Stromal cell of bone marrow (primary cell): ENCODE measurements at places on chromosomes 3 and 15.

GRCh38 chr3:169118666-169119370 is 544.7 kb downstream of the MECOM start:
- no peak for DNase-seq

DNA sequence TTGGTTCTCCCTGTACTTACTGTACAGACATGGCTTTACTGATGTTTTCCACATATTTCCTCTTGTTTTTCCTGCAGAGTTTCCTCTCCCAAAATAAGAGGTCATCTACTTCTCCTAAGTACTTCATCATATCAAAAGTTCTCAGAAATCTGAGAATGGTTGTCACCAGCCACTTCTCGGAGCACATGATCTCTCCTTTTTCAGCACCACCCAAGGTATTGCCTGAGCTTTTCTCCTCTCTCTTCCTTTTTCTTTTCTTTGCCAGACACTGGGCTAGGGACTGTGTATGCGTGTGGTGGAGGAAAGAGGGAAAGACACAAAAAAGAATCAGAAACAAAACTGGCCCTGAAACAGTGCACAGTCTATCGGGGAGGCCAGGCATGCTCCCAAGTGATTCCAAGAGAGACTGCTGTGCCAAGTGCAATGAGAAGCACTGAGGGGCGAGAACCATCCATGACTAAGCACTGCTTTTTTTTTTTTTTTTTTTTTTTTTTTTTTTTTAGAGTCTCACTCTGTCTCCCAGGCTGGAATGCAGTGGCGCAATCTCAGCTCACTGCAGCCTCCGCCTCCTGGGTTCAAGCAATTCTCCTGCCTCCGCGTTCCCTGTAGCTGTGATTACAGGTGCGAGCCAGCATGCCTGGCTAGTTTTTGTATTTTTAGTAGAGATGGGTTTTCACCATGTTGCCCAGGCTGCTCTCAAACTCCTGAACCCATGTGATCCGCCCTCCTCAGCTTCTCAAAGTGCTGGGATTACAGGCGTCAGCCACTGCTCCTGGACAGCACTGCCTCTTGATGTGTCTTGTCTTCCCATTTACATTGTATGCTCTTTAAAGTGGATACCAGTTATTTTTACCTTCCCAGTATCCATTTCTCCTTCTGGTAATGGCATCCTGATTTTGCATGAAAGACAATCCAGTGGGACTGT is 194.0 kb upstream of the FEZF2 start:
- peak; percentile 82 for DNase-seq

DNA sequence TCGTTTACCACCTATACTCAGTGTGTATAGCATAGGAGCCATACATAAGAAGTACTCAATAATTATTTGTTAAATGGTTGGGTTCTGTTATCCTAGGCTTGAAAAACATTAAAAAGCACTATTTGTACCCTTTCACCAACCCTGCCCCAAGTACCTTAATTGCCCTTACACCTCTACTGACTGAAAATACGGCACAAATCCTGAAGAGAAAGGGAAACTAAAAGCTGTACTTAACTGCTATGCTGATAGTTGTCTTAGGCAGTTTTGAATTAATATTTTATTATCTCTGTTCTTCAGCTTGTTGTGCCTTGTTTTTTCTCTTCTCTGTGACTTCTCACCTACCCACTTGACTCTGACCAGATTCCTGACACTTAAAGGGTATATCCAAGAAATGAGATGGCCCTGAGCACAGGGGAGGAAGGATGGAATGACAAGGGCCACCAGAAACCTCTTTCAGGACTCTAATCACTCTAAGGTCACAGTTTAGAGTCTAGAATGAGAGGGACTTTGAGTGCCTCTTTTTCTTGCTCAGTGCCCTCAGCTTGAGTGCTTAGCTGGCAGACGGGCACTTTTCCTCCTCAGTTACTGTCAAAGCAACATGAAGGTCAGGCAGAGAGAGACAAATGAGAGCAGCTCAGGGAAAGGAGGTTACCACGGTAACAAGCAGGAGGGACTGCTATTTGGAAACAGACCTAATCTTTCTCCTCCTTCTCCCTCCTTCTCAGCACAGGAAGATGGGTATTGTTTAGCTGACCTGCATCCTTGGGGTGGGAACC is 136.5 kb downstream of the ZNF609 start:
- peak; percentile 46 for DNase-seq

DNA sequence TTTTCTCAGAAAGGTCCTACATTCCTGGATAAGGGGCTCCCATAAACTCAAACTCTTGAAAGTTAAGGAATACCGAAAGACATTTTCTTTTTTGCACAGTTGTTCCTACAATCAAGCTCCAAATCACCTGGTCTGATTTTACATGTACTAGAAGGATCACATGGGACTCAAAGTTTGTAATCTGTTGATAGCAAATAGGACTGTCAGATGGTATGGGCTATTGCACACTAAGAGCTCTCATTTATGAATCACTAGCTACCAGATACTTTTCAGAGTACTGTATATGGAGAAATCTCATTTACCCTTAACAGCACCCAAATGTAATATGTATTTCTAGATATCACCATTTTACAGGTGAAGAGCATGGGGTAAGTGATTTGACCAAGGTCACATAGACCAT is 49.5 kb upstream of the CMSS1 start:
- DNase-seq = no peak

DNA sequence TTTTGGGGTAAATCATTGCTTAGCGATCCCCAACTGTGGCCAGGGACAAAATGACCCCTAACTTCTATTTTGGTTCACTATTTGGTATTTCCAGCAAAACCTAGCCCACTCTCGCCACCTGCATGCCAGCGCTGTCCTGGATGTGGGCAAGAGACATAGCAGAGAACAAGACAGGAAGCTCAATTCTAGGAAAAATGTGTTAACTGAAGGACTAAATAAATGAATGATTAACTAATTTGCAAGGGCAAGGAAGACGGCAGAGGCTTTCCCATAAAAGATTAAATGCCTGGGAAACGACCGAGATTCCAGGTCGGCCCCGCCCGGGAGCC is 408 bp downstream of the NICN1 start:
- DNase-seq = no peak

- DNase-seq = no peak
Observed at GRCh38 chr3:65146179-65146578, 458.4 kb upstream of the ADAMTS9 start.

GRCh38 chr3:18795078-18795477 is 353.2 kb upstream of the KCNH8 start:
- no peak for DNase-seq

DNA sequence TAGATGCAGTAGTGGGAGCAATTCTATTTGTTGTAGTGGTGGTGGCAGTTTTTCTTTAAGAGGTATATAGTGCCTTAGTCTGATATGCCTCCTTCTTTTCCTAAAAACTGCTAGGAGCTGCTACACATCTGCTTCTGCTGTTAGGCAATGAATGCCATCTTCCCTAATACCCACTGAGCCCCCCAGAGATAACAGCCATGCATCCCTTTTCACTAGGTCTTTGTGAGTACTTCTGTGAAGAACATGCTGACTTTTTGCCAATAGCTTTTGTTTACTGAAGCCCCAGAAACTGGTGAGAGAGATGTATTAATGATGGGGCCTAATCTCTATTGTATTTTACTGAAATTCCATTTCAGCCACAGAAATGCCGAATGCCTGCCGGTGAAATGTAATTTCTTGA is 92.6 kb upstream of the CHL1 start:
- no peak for DNase-seq

GRCh38 chr15:72037321-72037720 is 80.6 kb downstream of the MYO9A start:
- no peak for DNase-seq

DNA sequence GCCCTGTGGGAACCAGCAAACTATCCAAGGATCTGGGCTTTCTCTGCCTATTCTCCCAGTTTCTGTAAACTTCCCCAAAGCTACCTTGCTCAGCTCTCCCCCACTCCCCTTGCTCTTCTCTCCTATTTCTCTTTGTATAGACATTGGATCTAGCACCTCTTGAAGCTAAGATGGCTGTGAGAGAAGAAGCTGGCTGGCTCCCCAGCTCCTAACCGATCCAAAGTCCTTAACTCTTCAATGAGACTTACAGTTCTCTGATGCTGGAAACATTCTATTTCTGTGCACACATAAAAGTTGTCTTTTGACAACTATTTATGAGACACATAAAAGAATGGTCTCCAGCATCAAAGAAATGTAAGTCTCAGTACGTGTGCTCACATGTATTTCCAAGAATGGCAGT is 70.6 kb upstream of the C3orf80 start:
- DNase-seq = no peak

GRCh38 chr3:23874359-23875112 is 42.3 kb downstream of the NKIRAS1 start:
- DNase-seq = peak; percentile 44

GRCh38 chr3:54062546-54062945 is 59.8 kb upstream of the CACNA2D3 start:
- no peak for DNase-seq

GRCh38 chr15:70358871-70359647 is 261.3 kb upstream of the TLE3 start:
- DNase-seq = no peak

GRCh38 chr15:64687172-64687571 is 88.2 kb downstream of the RBPMS2 start:
- DNase-seq = no peak

DNA sequence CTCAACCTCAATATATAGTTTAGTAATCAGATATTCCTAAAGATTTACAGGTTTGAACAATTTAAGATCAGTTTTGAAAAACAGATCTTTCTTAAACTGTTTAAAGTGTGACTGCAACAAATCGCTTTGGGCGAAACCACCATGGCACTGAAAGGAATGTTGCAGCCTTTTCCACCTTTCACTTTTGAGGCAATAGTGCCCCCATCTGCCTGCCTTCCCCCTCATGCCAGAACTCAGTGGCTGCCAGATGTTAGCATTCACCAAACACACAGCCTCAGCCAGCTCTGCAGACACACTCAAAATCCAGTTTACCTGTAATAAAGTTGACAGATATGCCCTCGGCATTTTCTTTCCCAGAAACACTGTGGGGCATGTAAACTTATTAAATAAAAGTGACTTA is 3.3 kb downstream of the LYSMD4 start:
- DNase-seq = no peak

- DNase-seq = no peak
Observed at GRCh38 chr15:82624008-82624407, 23.2 kb downstream of the CPEB1 start.

DNA sequence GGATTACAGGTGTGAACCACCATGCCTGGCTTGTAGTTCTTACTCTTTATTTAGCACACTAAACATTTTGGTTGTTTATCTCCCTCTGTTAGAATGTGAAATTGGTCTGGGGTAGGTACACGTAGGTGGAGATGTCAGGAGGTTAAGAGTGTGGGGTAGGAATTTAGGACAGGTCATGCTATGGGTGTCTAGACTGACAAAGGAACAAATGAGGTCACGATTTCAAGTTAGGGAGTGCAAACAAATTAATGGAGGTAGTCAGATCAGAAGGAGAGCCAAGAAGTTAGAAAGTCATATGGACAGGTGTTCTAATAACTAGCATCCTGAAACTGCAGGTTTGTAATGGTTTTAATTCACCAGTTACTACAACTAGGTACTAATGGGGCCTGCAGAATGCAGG is 19.8 kb downstream of the CDV3 start:
- no peak for DNase-seq

DNA sequence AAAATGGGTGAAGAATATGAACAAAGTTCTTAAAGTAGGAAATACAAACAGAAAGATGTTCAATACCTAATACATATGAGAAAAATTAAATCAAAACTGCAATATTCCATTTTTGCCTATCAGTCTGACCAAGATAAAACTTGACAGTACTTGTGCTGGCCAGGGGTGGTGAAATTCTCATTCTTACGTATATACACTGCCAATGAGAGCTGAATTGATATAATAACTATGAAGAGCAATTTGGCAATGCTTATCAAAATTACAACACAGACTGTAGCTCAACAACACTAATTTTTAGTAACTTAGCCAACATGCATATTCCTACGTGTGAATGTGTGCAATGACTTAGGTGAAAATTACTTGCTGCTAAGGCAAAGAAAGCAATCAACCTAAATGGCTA is 90.2 kb downstream of the SETD2 start:
- DNase-seq = no peak

DNA sequence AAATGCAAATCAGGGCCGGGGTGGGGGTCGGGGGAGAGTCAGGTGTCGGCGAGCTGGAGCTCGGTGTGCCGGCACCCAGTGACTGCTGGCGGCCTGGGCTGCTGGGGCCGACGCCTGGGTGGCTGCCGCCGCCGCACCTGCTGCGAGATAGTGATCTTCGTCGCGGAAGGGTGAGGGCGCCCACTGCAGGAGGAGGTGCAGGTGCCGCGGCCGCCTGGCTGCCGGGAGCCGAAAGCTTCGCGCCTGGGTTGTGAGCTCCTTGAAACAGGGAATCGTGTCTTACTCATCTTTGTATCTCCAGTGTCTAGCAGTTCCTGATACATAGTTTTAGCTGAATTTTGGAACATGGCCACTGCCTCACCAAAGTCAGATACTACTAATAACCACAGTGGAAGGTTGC is 64.0 kb upstream of the CPOX start:
- no peak for DNase-seq

DNA sequence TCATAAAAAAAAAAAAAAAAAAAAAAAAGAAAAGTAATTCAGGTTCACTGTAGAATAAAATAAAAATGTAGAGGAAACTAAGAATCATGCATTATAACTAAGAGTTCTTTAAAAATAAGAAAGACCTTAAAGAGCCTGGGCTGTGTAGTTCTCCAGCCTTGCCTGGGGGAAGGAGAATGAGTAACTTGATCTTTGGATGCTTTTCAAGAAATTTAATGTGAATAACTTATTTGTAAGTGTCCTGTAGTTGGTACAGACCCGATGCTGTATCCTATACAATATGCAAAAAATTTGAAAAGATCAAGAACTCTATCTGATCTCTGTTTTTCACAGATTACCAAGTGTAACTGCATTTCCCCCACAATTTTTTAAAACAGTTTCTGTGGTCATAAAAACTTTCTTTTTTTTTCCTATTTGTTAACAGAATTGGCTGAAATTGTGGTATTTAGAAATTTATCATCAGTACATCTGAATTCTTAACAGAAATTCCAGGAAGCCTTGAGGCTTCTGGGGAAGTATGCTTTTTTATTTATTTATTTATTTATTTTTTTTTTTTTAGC is 195.3 kb downstream of the THRB start:
- DNase-seq = no peak

GRCh38 chr3:143826296-143826695 is 22.0 kb downstream of the SLC9A9 start:
- no peak for DNase-seq

DNA sequence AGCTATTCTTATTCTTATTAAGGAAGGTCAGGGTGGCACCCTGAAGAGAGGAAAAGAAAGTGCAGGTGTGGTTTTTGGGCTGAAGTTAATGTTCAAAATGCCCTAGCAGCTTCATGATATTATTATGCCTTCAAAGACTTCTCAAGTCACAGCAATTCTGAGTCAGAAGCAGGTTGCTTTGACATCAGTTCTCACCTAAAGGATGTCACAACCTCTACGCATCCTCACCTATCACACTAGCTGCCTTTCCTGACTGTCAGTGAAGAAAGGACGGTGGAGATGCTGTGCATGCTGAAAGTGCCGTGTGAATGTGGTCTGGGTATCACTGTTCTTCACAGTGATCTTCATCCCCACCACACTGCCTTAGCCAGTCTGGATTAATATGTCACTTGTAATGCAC is 49.6 kb downstream of the NPTN start:
- no peak for DNase-seq
